ENCODE measurements at places on chromosomes 2 and 18. TPM values are rescaled to one million over a fixed set of nuclear protein-coding genes. Genes with fewer than 3 reads are reported as not detected.
A peak's percentile ranks its signal among the peaks of the same experiment; 100 is the strongest.

- no peak for DNase-seq
Observed at GRCh38 chr18:47701134-47701533, 229.3 kb downstream of the SMAD2 start.

- DNase-seq: peak; percentile 52
Observed at GRCh38 chr2:61670591-61671501, 132.7 kb upstream of the XPO1 start.

- DNase-seq: peak; percentile 22
Observed at GRCh38 chr2:232339121-232340081, 39.1 kb upstream of the ALPP start.

UGT1A5 gene
- total RNA-seq: not detected

GRCh38 chr2:241738040-241738686, 3.7 kb downstream of the D2HGDH start:
- no peak for DNase-seq

GRCh38 chr18:68454511-68455228, 260.2 kb downstream of the TMX3 start:
- no peak for DNase-seq

UPP2 gene
- not detected for total RNA-seq

DNA sequence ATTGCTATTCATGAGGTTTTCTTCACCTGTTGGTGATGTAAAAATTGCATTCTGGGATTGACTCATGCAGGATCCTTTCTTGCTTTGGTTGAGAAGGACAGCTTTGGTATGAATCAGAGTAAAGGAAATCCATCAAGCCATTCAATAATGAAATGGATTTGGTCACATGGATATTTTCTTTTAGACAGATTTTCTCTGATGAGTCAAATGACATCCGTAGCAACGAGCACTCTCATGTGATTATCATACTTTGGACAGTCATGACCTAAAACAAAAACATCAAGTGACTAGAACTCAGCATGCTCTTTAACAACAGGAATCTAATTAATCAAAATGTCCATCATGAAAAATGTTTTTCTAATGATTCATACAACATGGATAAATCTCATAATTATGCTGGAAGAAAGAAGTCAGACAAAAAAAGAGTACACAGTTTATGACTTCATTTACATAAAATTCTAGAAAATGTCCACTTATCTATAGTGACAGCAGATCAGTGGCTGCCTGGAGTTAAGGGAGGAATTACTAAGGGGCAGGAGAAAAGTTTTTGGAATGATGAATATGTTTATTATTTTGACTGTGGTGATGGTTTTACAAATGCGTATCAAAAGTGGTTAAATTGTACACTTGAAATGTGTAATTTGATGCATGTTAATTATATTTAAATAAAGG, 30.7 kb downstream of the TRAK2 start:
- no peak for DNase-seq

GRCh38 chr2:28226558-28226957, 166.1 kb upstream of the FOSL2 start:
- no peak for DNase-seq

GRCh38 chr2:9377461-9378097, 45.7 kb downstream of the ITGB1BP1 start:
- no peak for DNase-seq

SLC9A4 gene
- total RNA-seq: not detected

DNA sequence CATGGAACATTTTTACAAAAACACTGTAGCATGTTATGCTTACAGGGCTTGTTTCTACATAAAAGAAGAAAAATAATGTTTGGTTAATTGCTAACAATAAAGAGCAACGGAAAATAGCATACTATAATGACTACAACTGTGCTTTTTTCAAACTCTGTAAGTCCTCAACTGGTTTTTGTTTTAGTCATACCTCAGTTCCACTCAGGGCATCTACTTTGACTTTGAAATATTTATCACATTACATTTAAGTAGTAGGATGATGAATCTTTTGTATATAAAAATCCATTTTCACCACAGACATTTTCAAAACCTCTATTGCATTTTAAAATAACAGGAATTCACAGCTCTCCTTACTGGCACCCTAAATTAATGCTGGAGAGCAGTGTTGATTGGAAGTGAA, 8.3 kb downstream of the SATB2 start:
- DNase-seq: no peak

GRCh38 chr18:48051945-48052840, 121.7 kb upstream of the SMAD2 start:
- no peak for DNase-seq

MRPL19 gene
- total RNA-seq: 45.2 TPM

EDAR gene
- total RNA-seq: 0.78 TPM

IRS1 gene
- total RNA-seq: 2.6 TPM

LYG2 gene
- not detected for total RNA-seq

EFEMP1 gene
- total RNA-seq: not detected

- no peak for DNase-seq
Observed at GRCh38 chr2:74957886-74958273, 563 bp upstream of the POLE4 start.

FOXD4L1 gene
- total RNA-seq: 0.14 TPM

DNA sequence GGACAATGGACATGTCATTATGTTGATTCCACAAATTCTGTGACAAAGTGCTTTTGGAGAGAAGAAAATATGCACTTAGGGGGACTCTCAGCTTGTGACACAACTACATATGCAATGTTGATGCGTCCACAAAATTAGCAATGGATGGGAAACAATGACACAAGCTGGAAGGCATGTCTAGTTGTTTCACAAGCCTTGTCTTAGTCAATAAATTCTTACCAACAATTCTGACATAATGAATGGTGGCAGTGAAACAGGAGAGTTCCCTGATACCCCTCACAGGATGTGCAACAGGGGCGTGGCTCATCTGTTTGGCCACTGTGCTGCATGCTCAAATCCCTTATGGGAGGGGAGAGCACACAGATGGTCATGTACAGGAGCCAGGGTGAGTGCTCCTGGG, 347.2 kb upstream of the DLGAP1 start:
- no peak for DNase-seq

- DNase-seq: no peak
Observed at GRCh38 chr2:239762655-239763269, 262.4 kb downstream of the NDUFA10 start.

DNA sequence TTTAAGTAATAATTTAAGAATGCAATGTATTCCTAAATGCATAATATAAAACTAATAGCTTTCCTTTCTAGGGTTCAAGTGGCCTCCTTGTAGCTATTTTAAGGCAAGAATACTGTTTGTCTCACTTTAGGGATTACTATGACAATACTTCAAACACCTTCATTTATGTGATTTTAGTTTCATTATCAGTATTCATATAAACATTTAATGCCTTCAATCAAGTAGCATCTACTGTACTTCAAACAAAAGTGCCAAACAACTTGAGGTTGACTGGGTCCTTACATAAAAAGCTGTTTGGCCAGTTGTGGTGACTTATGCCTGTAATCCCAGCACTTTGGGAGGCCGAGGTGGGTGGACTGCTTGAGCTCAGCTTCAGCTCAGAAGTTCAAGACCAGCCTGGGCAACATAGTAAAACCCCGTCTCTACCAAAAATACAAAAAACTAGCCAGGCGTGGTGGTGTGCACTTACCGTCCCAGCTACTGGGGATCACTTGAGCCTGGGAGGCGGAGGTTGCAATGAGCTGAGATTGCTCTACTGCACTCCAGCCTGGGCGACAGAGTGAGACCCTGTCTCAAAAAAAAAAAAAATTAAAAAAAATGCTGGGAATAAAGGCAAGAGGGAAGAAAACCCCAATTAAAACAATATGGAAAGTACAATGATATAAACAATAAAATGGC, 9.3 kb downstream of the MEX3C start:
- DNase-seq: no peak

- no peak for DNase-seq
Observed at GRCh38 chr2:19580264-19580663, 221.8 kb upstream of the OSR1 start.

SOCS6 gene
- 1.7 TPM for total RNA-seq

NYAP2 gene
- not detected for total RNA-seq

PGAP1 gene
- 25.1 TPM for total RNA-seq

- no peak for DNase-seq
Observed at GRCh38 chr2:231633241-231633976, 40.7 kb downstream of the TEX44 start.

DNA sequence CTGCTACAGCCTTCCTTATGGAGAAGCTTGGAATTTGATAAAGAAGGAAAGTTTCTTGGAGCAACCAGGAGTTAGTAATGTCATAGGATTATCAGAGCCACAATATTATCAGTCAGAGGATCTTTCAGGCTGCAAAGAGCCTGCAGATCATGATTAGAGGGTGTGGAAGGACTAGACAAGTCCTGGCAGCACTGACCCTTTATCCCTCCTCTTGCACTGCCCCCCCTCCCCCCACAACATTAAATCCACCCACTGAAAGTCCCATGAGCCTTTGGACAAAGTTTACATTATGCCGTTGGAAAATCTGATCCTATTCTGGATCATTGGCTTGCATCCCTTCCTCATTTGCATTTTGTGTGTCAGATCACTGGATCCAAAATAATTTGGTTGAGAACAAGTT, 18.7 kb upstream of the IMPA2 start:
- DNase-seq: no peak

- no peak for DNase-seq
Observed at GRCh38 chr2:151191001-151191400, 70.7 kb downstream of the RBM43 start.

MORN2 gene
- 7.9 TPM for total RNA-seq

GRCh38 chr2:150441784-150442183, 45.7 kb downstream of the RND3 start:
- no peak for DNase-seq

- DNase-seq: no peak
Observed at GRCh38 chr2:48771241-48772014, 15.9 kb upstream of the LHCGR start.

FAM124B gene
- total RNA-seq: 0.58 TPM

FAM110C gene
- 0.96 TPM for total RNA-seq

- peak; percentile 48 for DNase-seq
Observed at GRCh38 chr2:7031547-7032245, 114.5 kb downstream of the RNF144A start.

- DNase-seq: no peak
Observed at GRCh38 chr2:26535663-26536275, 57.8 kb upstream of the OTOF start.

GAL3ST2 gene
- total RNA-seq: 0.94 TPM

- no peak for DNase-seq
Observed at GRCh38 chr2:37851828-37852584, 73.1 kb upstream of the RMDN2 start.

DNA sequence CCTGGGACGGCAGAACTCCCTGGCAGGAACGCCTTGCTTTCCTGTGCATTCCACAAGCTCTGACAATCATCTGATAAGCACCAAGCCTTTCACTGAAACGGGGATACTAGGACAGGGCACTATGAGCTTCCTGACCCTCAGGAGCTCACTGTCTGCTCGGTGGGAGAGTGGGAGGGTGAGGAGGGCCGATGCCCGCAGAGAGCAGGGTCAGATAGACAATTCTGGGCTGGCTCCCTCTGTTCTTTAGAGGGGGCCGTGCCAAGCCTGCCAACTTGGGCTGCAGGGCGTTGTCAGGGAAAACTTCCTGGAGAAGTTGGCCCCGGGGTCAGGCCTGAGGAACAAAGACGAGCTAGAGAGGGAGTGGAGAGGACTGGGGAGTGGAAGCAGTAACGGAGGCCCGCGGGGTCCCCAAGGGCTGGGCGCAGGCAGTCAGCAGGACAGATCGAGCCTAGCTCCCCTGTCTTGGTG, 82.0 kb downstream of the CTAGE1 start:
- DNase-seq: no peak

DNA sequence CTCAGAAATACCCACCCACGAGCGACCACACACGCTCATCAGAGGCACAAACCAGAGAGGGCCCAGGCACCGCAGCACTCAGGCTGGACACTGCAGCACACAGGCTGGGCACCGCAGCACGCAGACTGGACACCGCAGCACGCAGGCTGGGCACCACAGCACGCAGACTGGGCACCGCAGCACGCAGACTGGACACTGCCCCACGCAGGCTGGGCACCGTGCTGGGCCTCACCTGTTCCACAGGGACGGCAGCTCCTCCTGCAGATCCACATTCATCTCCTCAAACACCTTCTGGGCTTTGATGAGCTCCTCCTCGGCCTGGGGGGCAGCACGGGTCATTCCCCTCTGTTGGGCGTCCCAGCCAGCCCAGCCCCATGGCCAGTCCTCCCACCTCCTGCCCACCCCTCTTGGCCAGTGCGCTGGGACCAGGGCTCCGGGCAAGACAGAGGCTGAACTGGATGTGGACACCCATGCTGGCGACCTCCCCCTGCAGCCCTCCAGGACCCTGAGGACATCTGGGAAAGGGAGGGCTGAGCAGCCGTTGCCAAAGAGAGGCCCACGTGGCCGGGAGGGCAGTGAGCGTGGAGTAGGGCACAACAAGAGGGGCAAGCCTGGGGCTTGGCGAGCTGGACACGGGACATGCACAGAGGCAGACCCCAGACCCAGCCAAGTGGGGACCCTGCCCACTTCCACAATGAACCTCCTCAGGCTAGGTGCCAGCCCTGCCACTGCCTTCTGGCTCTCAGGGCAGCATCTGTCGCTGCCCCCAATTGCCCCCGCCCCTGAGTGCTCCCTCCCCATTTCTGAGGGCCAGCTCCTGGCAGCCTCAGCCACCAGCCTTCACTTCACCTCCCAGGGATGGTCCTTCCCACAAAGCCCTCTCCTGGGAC, 43.0 kb downstream of the BIN1 start:
- DNase-seq: no peak

DNA sequence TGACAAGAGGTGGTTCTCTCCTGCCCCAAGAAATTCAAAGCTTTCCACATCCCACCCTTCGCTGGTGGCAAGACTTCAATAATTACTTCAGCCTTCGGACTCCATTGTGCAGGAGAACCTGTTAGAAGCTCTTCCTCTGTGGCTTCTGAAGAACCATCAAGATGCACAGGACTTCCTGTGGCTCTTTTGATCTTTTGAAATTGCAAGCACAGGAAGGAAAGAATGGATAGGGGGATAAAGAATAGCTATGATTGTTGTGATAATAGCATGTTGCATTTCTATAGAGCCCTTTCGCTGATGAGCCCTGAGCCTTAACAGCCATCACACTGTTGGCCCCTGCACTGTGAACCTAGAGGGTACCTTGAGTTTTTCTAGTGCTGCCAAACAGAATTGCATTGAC, 7.4 kb downstream of the EPAS1 start:
- DNase-seq: no peak

DNA sequence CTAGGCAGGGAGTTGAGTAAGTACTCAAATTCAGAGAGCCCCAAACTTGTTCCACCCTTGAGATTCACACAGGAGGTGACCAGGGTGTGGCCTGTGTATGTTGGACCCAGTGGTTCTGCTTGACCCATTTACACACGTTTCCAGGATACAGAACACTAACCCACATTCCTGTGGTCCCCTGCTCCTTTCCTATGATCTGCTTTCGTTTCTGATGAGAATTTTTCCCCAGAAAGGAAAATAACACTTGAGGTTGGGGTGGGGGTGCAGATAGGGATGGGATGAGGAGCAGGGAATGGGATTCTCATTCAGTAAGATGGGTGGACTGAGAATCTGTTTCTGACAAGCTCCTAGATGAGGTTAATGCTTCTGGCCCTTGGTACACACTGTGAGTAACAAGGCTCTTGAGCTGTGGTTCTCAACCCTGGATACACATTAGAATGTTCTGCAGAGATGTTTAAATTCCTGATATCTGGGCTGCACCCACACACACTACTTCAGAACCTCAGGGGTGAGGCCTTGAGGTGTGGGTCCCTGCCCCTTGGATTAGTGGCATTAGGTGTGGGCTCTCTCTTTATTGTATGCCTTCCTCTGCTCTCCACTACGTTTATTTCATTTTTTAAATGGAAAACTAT, 58.4 kb downstream of the TPGS2 start:
- DNase-seq: no peak

GRCh38 chr18:79848579-79849327, 51.0 kb downstream of the KCNG2 start:
- no peak for DNase-seq
